ENCODE measurements at places on chromosomes 5 and 9.

- DNase-seq = no peak
Measured at GRCh38 chr9:125323615-125324014, 62.0 kb downstream of the GAPVD1 start.

GRCh38 chr5:137858223-137858916 is 9.3 kb upstream of the MYOT start:
- DNase-seq = no peak

- DNase-seq = no peak
Measured at GRCh38 chr5:120055858-120056257, 408.2 kb upstream of the PRR16 start.

- no peak for DNase-seq
Measured at GRCh38 chr5:69468631-69469030, 24.0 kb upstream of the OCLN start.

Data from activated naive CD8-positive, alpha-beta T cell treated with anti-CD3 and anti-CD28 coated beads, Interleukin-2, amount 10 ng/mL, durations not matched to agents 7 days and 5 days (primary cell).